T-helper 1 cell (primary cell): ENCODE measurements at places on chromosomes 13 and 19.
A peak's percentile ranks its signal among the peaks of the same experiment; 100 is the strongest.

DNA sequence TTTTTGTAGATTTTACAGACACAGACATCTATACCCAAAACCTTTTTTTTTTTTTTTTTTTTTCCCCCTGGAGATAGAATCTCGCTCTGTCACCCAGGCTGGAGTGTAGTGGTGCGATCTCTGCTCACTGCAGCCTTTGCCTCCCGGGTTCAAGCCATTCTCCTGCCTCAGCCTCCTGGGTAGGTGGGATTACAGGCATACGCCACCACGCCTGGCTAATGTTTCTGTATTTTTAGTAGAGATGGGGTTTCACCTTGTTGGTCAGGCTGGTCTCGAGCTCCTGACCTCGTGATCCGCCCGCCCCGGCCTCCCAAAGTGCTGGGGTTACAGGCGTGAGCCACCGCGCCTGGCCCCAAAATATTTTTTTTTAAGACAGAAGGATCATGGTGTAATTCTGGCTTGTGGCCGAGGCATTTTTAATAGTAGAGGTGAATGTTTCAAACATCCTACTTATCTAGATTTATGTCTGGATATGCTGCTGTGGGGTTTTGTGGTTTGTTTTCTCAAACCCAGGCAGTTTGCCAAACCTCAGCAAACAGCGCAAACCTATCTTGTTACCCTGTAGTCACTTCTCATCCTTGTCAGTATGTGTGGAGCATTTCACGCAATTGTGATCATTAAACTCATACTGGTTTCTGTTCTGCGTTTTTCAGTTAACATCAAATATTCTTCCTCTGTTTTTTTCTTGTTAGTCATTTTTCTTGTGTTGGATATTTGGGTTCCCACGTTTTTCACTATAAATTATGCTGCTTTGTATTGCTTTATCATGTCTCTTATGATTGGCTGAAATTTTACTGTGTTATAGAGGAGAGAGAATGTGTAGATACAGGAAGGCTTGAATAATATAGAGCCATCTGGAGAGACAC, 36.2 kb upstream of the GARRE1 start:
- DNase-seq = peak; percentile 50

DNA sequence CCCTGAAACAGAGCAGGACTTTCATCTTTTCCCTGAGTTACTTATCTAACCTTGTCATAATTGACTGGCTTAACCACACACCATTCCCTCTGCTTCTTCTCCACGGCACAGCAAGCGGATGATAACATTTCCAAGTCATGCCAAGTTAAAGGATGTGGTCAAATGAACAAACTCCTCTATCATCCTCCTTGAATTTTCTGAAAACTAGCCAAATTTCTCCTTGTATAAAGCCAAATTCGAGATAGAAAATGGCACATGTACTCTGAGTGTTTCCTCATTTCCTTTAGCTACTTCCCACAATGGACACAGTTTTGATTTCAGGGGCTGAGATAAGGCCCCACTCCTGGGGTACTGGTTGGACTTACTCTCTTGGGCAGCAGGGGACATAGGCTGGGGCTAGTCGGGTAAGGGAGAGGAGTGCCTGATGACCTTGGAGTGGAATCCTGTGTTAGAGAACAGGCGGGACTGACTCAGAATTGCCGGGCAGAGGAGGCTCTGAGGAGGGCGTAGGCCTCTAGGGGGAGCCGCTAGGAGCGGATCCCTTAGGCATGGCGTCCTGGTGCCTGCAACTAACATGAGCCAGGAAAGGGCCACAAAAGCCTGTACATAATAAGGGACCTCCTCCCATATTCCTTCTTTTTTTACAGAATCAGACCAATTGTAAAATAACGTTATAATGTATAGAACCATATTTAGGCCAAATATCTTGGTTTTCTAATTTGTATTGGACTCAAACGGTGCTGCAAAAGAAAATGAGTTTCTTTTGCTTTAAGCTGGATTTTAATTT, 20.3 kb upstream of the TMTC4 start:
- no peak for DNase-seq

DNA sequence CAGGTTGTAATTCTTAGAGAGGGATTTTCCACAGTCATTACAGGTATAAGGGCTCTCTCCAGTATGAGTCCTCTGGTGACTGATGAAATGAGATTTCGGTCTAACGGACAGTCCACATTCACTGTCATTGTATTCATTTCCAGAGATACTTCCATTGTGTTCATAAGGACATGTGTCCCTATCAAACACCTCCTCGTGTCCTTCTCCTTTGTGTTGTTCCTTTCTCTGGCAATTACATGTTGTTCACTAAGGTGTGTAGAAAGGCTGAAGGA, 10.5 kb upstream of the ZSCAN18 start:
- DNase-seq = no peak

GRCh38 chr19:46367426-46367825, 20.5 kb downstream of the PPP5C start:
- DNase-seq = no peak
